ENCODE measurements at places on chromosomes 2 and 18. TPM values are rescaled to one million over a fixed set of nuclear protein-coding genes. Genes with fewer than 3 reads are reported as not detected.
A peak's percentile ranks its signal among the peaks of the same experiment; 100 is the strongest.

GRCh38 chr2:135095591-135095990, 43.5 kb downstream of the RAB3GAP1 start:
- ATAC-seq: no peak

MBP gene
- total RNA-seq: 34.7 TPM

GRCh38 chr2:45836740-45837139, 185.3 kb downstream of the PRKCE start:
- no peak for ATAC-seq

DNA sequence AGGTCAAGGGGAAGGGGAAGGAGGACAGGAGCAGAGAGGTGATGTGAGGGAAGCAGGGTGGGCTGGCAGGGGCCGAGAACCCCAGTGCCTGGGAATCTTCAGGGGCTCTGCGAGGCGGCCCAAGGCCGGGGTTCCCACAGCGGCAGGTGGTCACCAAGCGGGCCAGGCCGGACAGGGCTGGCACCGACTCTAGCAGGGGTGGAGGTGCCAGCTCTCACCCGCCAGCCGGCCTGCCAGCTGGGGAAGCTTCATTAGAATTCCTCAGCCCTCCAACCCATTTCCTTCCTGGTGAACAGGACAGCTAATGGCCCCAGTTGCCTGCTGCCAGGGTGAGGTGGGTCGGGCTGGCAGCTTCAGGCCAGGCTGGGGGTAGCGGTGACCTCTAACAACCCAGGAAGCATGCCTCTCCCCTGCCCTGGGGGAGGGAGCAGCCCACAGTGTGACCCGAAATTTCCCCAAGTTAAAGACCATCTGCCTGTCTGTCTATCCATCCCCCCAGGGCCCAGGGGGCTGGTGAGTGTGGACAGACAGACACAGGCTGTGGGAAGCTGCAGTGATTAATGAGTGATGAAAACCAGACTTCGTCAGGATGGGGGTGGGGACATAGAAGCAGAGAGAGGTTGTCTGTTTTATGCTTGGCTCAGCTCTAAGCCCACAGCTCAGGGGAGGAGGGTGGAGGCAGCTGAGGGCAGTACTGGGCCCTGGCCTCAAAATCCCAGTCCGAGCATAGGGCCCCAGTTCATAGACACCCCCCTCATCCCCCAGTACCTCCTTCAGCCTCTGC, 144.1 kb downstream of the ZFP36L2 start:
- ATAC-seq: peak; percentile 13

DNA sequence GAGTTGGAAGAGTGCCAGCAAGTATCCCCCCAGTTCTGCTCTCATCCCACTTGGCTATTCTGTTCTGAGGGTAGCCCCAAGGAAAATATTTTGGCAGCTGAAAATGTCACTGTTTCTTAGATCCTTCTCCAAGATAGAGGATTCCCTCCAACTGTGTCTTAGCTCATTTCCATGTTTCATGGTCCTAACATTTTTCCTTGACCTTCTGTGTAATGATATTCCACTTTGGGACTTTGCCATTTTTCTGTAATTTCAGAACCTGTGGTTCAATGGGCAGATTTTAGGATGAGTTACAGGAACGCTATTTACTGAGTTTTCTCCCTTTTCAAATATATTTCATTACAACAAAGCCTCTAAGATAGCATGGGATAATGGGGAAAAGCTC, 34.7 kb downstream of the NHEJ1 start:
- ATAC-seq: no peak

OTOS gene
- not detected for total RNA-seq

- ATAC-seq: no peak
These were observed 128.7 kb downstream of the NFATC1 start for GRCh38 chr18:79524181-79525078.

CIB4 gene
- not detected for total RNA-seq

Data from gastroesophageal sphincter (tissue), 4 donors.